Adipocyte (in vitro differentiated cells): ENCODE measurements at places on chromosomes 11 and 22.

GRCh38 chr11:93143800-93144199, 54.0 kb downstream of the SLC36A4 start:
- peak; percentile 11 for DNase-seq

GRCh38 chr11:2264366-2265053, 5.9 kb downstream of the ASCL2 start:
- DNase-seq, result no peak

DNA sequence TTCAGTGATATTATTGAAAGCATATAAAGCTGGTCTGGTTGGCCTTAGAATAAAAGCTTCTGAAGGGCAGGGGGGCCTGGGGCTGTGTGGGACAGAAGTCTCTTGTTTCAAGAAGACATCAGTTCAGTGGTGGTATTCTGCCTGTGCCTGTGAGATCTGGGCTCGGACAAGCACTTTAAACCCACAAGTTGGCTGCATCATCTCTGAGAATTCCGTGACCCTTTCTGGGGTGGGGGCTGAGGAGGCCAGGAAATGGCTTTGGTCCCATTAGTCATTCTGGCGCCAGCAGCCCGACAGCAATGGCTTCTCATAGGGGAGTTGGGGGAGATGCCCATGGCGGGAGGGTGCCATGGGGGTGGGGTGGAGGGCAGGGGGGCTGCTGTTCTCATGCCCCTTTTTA, 104.1 kb downstream of the PKNOX2 start:
- DNase-seq, result no peak

DNA sequence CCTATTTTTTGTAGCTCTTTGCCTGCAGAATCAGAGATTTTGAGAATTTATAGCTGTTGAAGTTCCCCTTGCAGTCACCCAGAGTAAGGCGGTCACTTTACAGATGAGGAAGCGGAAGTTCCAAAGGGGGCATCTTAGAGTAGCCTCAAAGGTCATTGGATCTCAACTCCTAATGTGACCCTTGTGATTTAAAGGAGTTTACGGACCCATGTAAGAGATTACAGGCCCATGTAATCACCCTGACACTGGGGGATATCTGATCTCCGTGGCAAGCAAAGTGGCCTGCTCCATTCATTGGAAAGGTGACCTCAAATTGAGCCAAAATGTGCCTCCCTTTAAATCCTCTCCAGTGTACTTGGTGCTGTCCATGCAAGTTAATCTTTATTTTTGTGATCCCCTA, 15.7 kb downstream of the P2RX3 start:
- no peak for DNase-seq

DNA sequence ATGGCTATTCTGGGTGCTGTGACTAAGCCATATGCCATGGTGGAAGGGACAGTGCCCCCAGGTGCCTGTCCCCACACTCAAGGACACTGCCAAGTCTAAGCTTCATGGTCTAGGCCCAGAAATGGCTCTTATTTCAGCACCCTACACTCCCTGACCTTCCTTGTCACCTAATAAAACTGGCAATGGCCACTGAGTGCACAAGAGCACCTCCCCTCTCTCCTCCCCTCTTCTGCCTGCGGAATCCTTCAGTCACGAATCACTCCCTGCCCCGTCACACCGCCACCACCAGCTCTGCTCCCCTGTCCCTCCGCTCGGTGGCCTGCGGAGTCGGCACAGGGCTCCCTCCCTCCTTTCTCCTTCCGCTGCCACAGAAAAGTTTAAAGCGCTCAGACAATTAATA, 19.0 kb upstream of the LMO1 start:
- no peak for DNase-seq

- DNase-seq, result peak; percentile 64
Measured at GRCh38 chr11:19607656-19608360, 104.8 kb upstream of the NAV2 start.

- DNase-seq, result no peak
Measured at GRCh38 chr22:49903322-49904039, 14.8 kb downstream of the ALG12 start.

DNA sequence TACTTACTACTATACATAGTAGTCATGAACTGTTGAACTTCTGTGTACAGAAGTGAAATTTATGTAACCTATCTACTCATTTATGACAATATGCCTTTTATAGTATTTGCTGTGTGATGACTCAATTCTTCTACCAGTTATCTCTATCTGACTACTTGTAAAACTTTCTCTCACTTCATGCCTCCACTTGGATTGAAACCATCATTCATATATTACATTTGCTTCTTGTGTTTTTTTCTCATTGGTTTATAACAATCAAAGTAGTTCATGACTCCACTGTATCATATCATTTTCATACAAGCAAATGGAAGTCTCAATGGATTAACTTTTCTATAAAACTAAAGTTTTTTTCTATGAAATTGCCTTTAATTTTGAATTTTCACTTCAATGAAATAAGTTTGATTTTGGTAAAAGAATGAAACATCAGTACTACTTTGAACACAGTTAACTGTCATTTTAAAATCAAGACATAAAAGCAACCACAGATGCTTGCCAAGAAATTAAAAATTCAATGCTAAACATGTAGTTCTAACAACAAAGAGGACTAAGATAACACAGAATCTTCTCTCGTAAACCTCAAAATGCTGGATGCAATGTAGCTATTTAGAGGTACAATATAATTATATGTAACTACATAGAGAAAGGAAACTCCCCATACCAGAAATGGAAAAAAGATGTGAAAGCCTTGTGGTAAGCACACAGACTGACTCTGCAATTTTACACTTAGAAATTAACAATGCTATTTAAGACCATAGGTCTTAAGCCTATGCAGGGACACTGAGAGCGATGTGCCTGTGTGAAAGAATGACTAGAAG, 27.6 kb upstream of the EXPH5 start:
- DNase-seq, result no peak
